SJSA1 (cell line): ENCODE measurements at places on chromosomes 5 and 9. TPM values are rescaled to one million over a fixed set of nuclear protein-coding genes. Genes with fewer than 3 reads are reported as not detected.

Gene SPAG8
- total RNA-seq = 0.13 TPM in 1 of 2 replicates, not detected in the other

DNA sequence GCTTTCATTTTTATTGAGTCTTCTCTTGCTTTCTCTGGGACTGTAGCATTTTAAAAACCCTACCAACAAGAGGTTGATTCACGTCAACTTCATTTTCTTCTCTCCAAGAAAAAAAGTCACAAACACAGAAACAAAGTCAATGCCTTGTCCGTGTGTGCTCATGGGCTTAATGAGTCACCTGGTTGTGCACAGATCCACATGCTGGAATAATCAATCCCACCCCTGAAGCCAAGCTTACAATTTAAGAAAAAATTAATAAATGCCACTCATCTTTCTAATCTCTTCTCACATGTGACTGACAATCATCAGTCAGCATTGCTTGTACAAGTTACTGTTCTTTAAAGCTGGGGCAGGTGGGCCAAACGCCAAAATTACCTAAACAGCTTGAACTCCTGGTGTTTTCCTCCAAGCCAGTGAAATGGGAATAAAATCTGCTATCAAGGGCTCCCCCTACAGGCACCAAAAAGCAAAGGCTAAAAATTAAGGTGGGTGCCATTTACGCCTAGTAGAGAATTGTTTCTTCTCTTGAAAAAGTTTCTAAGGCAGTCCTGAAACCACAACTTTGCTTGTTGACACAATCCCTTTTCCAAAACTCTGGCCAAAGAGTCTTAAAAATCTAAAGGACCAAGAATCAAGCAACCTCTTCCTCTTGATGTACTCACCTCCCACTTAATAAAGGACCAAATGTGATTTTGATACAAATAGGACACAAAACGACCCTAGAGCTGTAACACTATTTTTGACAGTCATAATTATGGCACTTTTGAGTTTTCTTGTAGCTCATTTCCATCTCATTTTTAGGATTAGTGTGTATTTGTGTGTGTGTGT, 21.3 kb downstream of the TRMO start:
- DNase-seq = no peak
- no peaks in the 10 kb centered on the region for H3K36me3 ChIP-seq
- no peaks in the 10 kb centered on the region for H3K27me3 ChIP-seq
- no peak overlapping the region for H3K4me3 ChIP-seq
- no peak overlapping the region for H3K27ac ChIP-seq
- no peaks in the 10 kb centered on the region for H3K4me1 ChIP-seq

Gene UIMC1
- total RNA-seq = 24.4 and 41.2 TPM in 2 replicates

GRCh38 chr5:179261301-179262125, 83.7 kb downstream of the ADAMTS2 start:
- H3K27ac ChIP-seq = no peak overlapping the region
- H3K36me3 ChIP-seq = no peaks in the 10 kb centered on the region
- H3K4me1 ChIP-seq = peaks cover 16% of the 10 kb centered on the region
- peak; percentile 42 for DNase-seq
- H3K27me3 ChIP-seq = no peaks in the 10 kb centered on the region
- H3K4me3 ChIP-seq = no peak overlapping the region

Gene BNIP1
- 16.7 and 34.6 TPM in 2 replicates for total RNA-seq

DNA sequence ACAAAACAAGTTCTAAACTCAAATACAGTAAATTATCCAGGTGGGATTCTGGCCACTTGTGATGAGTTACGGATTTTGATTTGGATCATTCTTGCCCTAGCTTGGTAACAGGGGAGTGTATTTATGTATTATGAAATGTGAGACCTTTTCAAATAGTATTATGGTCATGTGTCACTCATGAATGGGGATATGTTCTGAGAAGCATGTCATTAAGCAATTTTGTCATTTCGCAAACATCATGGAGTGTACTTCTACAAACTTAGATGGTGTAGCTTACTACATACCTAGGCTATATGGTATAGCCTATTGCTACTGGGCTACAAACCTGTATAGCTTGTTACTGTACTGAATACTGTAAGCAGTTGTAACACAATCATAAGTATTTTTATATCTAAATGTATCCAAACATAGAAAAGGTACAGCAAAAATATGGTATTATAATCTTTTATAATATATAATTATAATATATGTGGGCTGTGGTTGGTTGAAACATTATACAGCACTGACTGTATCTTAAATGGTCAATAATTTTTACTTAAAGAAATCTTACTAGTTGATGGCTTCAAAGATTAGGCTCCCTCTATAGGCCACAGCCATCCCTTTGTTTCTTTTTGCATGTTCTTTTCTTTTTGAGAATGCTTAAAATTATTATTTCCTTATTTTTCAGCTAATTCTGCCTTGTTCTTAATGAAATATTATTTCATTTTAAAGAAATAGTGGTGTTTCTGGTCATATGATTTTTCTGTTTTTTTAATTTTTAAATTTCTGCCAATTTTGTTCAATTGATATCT, 128.4 kb downstream of the MAST4 start:
- H3K4me1 ChIP-seq = no peaks in the 10 kb centered on the region
- no peak overlapping the region for H3K27ac ChIP-seq
- H3K4me3 ChIP-seq = no peak overlapping the region
- H3K36me3 ChIP-seq = no peaks in the 10 kb centered on the region

- no peaks in the 10 kb centered on the region for H3K27me3 ChIP-seq
- peak overlapping the region; percentile 88 for H3K27ac ChIP-seq
- H3K4me1 ChIP-seq = peaks cover 17% of the 10 kb centered on the region
- H3K4me3 ChIP-seq = peak overlapping the region; percentile 36
Observed at GRCh38 chr5:95081500-95081960, 203.4 kb downstream of the MCTP1 start.

DNA sequence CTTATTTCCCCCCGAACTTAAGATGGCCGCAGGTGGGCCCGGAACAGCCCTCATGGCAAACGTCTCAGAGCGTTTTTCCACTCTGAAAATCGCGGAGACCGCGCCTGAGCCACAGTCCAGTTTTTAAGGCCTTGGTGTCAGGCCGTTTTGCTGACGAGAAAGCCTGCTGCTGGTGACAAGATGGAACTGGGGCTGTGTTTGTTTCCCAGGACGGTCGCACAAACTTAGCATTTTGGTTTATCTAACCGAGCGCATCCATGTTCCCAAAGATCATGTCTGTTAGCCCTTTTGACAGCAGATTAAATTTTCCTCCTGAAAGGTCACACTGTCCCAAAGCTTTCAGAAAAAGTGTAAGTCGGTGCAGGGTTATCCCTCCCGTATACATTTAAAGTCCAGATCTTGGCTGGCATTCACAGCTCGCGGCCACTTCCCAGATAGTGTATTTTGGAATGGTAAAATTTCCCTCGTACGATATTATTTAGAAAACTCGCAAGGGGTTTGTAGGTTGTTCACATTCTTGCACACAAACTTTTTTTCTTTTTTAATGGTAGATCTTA, 812 bp downstream of the SREK1 start:
- H3K27ac ChIP-seq = peak overlapping the region; percentile 92
- H3K4me1 ChIP-seq = peaks cover 12% of the 10 kb centered on the region; the same call in 1 of the 2 replicates
- DNase-seq = no peak
- no peaks in the 10 kb centered on the region for H3K27me3 ChIP-seq

DNA sequence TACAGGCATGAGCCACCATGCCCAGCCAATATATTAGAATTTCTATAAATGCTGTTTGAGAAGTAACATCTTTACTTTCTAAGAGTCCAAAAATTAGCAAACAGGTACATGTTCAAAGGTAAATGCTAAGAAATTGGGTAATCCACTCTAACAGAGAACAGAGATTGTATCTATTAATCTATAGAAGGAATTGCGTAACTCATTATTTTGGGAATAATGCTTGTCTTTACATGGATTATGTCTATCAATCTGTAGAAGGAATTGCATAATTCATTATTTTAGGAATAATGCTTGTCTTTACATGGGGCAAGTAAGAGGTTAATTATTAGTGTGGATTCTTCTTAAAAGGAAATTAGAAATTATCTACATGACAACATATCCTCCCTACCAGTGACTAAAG, 30.5 kb downstream of the CCNH start:
- peaks cover 19% of the 10 kb centered on the region for H3K4me1 ChIP-seq
- H3K27me3 ChIP-seq = no peaks in the 10 kb centered on the region
- DNase-seq = no peak
- H3K4me3 ChIP-seq = no peak overlapping the region

Gene KCNV2
- not detected in 2 replicates for total RNA-seq

- H3K4me3 ChIP-seq = no peak overlapping the region
- no peaks in the 10 kb centered on the region for H3K27me3 ChIP-seq
- DNase-seq = peak; percentile 49
- H3K36me3 ChIP-seq = 0 out of 2 replicates have a peak, but pooled peaks cover 5% of the 10 kb centered on the region
- peaks cover 30% of the 10 kb centered on the region for H3K4me1 ChIP-seq
Observed at GRCh38 chr9:96376891-96377874, 6.3 kb downstream of the SLC35D2 start.

DNA sequence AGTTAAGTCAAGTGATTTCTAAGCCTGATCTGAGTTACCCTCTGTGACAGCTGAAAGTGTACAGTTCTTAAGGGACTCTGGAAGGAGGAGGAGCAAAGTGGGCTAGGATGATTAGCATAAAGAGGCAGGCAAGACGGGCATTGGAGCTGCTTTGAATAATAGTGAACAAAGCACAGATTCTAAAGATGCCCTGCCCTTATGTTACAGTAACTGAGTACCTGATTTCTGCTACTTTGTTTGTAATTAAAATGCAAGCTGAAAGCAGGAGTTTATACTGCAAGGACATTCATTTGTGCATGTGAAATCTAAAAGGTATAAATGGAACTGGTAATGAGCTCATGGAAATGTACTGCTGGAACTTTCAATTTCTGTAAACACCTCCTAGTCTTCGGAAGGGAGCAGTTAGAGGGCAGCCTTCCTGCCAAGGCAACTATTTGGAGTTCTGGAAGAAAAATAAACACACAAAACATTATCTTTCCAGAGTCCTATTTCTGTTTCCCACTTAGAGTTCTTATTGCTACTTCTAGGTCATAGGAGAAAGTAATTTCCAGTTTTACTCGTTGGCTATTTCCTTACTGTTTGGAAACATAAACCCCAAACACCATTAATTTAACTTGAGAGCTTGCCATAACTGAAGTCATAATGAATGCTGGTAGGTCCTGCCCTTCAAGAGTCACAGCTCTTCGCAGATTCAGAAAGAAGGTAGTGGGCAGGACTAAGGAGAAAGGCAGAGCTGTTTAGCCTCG, at the start of gene RANBP3L:
RANBP3L (minus strand) TSS at position 45 of the 746 bp plus-strand sequence. CDS start 486 bp downstream, outside the sequence.
- H3K36me3 ChIP-seq = no peaks in the 10 kb centered on the region
- peak within 1 kb of the TSS; percentile 24 for H3K4me3 ChIP-seq
- DNase-seq = peak; percentile 55
- H3K27me3 ChIP-seq = no peaks in the 10 kb centered on the region

DNA sequence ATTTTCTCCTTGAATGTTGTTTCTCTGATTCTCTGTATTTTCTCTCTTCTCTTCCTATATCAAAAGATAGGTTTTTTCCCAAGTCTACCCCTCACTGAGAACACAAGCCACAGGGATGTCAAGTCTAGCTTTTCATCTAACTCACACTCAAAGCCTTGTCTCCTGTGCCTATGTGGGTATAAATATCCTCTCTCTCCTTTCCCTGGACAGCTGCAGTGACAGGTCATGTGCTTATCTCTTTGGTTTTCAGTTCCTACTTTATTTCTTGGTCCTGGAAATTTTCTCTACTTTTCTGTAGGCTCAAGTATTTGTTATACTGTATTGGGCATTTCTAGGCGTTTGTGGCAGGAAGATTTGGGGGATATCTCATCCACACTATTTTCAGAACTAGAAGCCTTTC, 182.4 kb upstream of the MVB12B start:
- no peaks in the 10 kb centered on the region for H3K36me3 ChIP-seq
- no peak overlapping the region for H3K27ac ChIP-seq
- H3K27me3 ChIP-seq = peaks cover 3% of the 10 kb centered on the region; the same call in 1 of the 2 replicates
- no peaks in the 10 kb centered on the region for H3K4me1 ChIP-seq
- no peak overlapping the region for H3K4me3 ChIP-seq

GRCh38 chr9:109940561-109940960, 160.6 kb downstream of the PALM2AKAP2 start:
- no peak overlapping the region for H3K4me3 ChIP-seq
- H3K36me3 ChIP-seq = peaks cover 19% of the 10 kb centered on the region
- no peaks in the 10 kb centered on the region for H3K27me3 ChIP-seq
- H3K4me1 ChIP-seq = peaks cover 12% of the 10 kb centered on the region

- no peaks in the 10 kb centered on the region for H3K27me3 ChIP-seq
- H3K4me1 ChIP-seq = no peaks in the 10 kb centered on the region
- DNase-seq = no peak
- H3K4me3 ChIP-seq = no peak overlapping the region
Observed at GRCh38 chr9:102113191-102113590, 374.7 kb upstream of the GRIN3A start.

Gene DRD1
- total RNA-seq = 10.0 and 14.0 TPM in 2 replicates

DNA sequence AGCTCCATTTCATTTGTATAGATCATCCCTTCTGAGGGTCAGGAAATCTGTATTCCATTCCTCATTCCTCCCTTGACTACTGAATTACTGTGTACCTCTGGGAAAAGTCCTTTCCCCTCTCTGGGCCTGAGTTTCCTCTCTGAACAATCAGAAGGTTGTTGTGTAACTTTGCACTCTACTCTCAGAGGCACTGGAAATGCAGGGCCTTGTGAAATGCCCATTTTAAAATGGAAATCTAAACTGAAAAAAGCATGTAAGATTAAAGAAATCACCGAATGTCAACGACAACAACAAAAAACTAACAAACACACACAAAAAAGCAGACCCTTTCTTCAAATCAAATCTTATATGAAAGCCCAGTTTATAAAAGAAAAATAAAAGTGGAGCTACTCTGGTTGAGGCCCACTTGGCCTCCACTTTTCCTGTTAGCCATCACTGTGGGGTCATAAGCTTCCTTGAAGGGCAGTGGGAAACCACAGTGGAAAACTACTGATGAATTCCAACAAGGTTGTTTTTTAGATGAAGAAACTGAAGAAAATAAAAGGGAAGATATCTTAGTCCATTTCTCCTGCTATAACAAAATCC, 21.6 kb upstream of the GRPEL2 start:
- no peaks in the 10 kb centered on the region for H3K27me3 ChIP-seq

DNA sequence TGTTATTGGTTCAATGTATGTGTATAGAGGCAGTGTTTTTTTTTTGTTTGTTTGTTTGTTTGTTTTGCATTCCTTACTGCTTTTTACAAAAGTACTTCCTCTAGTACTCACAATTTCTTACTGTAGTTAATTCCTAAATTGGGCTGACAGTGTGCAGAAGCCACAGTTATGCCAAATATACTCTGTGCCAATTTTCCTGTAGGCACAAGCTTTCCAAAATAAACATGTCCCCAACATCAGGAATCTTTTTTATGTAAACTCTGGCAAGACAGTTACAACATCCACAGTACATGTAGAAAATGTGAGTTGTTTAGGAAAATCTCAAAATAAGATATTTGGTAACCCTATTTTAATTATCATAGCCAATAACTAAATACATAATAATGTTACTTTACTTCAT, 161.6 kb upstream of the TSLP start:
- H3K36me3 ChIP-seq = no peaks in the 10 kb centered on the region
- peaks cover 22% of the 10 kb centered on the region for H3K4me1 ChIP-seq
- H3K27ac ChIP-seq = peak overlapping the region; percentile 14; the same call in 1 of the 2 replicates
- H3K27me3 ChIP-seq = no peaks in the 10 kb centered on the region

DNA sequence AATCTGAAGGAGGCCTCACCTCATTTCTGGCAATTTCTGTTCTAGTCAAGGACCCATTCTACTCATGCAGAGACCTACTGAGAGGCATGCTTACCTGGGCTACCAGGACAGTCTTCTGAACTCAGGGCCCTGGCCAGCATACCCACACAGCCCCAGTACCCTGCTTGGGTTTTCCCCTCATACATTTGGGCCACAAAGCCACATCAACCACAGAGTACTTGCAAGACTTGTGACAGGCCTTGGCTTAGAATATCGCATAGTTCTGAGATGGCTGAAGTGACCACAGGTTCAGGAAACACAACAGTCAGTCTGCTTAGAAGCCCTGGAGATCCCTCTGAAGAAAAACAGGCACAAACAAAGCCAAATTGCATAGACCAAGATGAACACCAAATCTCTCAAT, 758.8 kb upstream of the CDH9 start:
- H3K4me1 ChIP-seq = no peaks in the 10 kb centered on the region
- H3K27ac ChIP-seq = no peak overlapping the region
- no peaks in the 10 kb centered on the region for H3K27me3 ChIP-seq
- H3K4me3 ChIP-seq = no peak overlapping the region
- DNase-seq = no peak

Gene ADAMTS16
- total RNA-seq = 5.4 and 7.5 TPM in 2 replicates

Gene CREBRF
- total RNA-seq = 2.7 and 5.8 TPM in 2 replicates
